ENCODE measurements at places on chromosomes 4 and X.

DNA sequence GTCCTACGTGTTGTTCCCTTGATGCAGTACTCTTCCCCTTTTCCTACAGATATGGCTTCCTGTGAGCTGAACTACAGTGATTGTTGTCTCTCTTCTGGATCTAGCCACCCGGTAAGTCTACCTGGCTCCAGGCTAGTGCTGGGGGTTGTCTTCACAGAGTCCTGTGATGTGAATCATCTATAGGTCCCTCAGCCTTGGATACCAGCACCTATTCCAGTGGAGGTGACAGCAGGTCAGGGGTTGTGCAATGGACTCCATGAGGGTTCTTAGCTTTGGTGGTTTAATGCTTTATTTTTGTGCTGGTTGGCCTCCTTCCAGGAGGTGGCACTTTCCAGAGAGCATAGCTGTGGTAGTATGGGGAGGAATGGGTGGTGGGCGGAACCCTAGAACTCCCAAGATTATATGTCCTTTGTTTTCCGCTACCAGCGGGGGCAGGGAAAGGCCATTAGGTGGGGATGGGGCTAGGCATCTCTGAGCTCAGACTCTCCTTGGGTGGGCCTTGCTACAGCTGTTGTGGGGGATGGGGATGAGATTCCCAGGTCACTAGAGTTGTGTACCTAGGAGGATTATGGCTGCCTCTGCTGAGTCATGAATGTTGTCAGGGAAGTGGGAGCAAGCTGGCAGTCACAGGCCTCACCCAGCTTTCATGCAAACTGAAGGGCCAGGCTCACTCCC lies 121.4 kb upstream of the ANKRD50 start:
- DNase-seq: no peak

- DNase-seq: peak; percentile 36
Observed at GRCh38 chr4:118076958-118077766, 42.9 kb downstream of the NDST3 start.

GRCh38 chr4:69775321-69775867 lies 15.0 kb upstream of the SULT1B1 start:
- no peak for DNase-seq

DNA sequence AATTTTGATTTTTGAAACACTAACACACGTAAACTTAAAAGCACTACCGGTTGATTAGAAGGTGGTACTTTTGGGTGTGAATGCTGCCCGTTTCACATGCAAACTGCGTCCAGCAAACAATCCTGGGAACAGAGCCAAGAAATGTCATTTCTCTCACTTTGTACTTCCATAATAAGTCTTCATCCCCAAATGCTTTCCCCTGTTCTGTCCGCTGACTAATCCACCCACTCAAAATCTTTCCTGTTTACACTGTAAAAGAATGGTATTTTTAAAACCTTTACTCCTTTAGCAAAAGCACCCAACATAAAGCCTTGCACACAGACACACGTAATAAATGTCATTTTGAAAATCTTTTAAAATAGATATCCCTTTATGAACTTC lies 39.1 kb upstream of the PDLIM5 start:
- no peak for DNase-seq

- DNase-seq: no peak
Observed at GRCh38 chr4:142473218-142473959, 372.7 kb downstream of the INPP4B start.

GRCh38 chr4:78780093-78780492 lies 3.9 kb downstream of the BMP2K start:
- no peak for DNase-seq

DNA sequence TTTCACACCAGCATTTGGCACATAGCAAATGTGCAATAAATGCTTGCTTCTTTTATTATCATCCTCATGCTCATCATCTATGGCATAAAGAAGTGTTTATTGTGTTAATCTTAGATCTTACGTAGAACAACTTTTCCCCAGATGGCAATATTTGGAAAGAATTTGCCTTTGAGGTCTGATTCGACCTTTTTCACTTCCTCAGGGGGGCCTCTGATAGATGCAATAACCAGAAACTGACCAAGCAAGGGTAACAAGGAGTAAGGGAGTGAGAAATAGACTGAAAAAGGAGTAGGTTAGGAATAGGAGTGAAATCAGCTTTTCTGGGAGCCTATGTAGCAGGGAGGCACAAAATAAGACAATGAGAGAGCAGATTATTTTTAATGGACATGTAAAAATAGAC lies 70.2 kb downstream of the RRAGB start:
- no peak for DNase-seq

GRCh38 chr4:88115587-88115986 lies 42.9 kb downstream of the ABCG2 start:
- DNase-seq: no peak

All from activated naive CD4-positive, alpha-beta T cell treated with anti-CD3 and anti-CD28 coated beads, Interleukin-2, amount 10 ng/mL, durations not matched to agents 7 days and 5 days (primary cell).